ENCODE measurements at places on chromosomes 4 and X.

GRCh38 chr4:38762560-38762959 is 20.2 kb downstream of the TLR10 start:
- no peak for DNase-seq

GRCh38 chr4:154727540-154727939 is 16.3 kb upstream of the LRAT start:
- no peak for DNase-seq

- DNase-seq = no peak
These were observed 306.3 kb upstream of the PPARGC1A start for GRCh38 chr4:24195991-24196736.

GRCh38 chr4:145694929-145695328 is 15.0 kb downstream of the C4orf51 start:
- no peak for DNase-seq

- DNase-seq = no peak
These were observed 285.0 kb upstream of the AADAT start for GRCh38 chr4:170374770-170375169.

GRCh38 chr4:159390648-159391047 is 287.8 kb downstream of the RAPGEF2 start:
- DNase-seq = peak; percentile 94

GRCh38 chrX:65674204-65674893 is 6.9 kb downstream of the MSN start:
- DNase-seq = peak; percentile 43

GRCh38 chrX:139828033-139828432 is 104.8 kb downstream of the ATP11C start:
- DNase-seq = peak; percentile 14

DNA sequence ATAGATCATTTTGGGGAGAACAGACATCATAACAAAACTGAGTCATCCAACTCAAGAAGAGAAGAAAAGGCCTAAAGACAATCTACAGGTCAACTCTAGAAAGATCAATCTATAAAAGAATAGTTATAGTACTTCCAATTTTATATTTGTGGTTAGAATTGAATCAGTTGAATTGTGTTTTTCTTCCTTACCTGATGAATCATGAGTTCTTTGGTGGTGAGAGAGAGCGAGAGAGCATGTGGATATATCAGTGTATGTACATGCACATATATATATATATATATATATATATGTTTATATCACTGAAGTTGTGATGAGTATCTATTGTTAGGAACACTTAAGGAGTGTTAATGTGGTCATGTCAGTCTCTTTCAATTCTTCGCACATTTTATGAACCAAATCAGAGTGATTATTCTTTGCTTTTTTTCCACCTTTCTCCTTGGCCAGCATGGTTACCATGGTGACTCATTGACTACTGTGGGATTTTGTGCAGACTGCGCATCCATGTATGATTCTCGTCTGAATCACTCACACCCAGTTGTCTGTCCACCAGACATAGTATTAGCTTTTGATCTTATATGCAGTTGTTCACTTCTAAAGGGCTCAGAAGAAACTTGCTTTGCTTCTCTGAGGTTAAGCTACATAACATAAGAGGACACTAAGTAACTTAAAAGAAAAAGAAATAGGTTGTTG is 90.4 kb upstream of the RAB40AL start:
- no peak for DNase-seq

DNA sequence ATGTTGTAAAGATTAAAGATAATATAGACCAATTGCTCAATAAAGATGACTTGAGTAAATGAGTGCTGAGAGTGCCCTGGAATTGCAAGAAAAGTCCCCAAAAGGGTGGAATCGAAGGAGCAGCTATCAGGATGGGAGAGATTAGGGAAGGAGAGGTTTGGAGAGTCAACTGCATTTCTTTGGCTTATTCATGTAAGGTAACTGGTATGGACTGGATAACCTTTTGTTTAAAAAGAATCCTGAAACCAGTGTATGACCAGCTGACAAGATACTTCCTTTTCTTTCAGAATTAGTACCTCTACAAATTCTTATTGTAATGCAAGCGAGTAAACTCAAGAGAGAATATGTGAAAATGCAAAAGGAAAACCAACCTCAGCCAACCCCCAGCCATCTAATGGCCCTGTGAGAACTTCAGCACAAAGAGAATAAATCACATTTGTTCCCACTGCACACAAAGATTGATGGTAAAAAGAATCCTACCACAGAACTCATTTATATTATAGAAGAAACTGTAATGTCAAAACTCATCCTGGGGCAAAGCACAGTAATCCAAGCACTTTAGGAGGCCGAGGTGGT is 24.5 kb upstream of the SPP1 start:
- no peak for DNase-seq

GRCh38 chr4:185020863-185021761 is 2.8 kb downstream of the HELT start:
- DNase-seq = no peak

DNA sequence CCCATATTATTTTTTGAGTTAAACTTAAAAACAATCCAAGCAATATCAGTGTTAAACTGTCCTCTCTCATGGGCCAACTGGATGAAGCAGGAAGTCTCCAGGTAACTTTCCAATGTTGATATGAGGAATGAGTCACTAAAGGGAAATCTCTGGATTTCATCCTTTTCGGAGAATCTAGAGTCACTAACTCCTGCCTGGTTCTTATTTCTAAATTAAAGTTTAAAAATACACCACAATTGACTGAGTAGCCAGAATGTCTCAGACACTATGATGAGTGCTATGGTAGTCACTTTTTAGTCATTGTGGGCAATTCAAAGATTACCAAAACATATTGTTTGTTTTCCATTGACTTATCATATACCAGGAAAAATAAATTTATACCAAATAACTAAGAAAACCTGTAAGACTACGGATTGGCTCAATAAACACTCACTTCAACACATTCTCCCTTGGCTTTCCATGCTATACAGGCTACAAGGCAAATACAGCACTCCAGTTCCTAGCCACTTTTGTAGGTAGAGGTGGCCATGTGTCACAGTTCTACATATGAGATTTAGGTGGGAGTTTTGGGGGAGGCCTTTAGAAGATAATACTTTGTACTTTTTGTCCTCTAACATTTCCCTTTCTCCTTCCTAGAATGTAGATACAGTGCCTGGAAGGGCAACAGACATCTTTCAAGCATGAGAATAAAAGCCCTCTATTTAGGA is 8.6 kb downstream of the SLC9B2 start:
- no peak for DNase-seq

- peak; percentile 18 for DNase-seq
These were observed 877 bp downstream of the GPRASP1 start for GRCh38 chrX:102652031-102652688.

- no peak for DNase-seq
These were observed 124.4 kb downstream of the TMA16 start for GRCh38 chr4:163618845-163619244.

GRCh38 chr4:165748321-165748720 is 124.7 kb upstream of the TLL1 start:
- DNase-seq = no peak

GRCh38 chr4:4685810-4686795 is 144.3 kb upstream of the STX18 start:
- DNase-seq = no peak

GRCh38 chr4:184802697-184803015 is 23.1 kb downstream of the ACSL1 start:
- no peak for DNase-seq

DNA sequence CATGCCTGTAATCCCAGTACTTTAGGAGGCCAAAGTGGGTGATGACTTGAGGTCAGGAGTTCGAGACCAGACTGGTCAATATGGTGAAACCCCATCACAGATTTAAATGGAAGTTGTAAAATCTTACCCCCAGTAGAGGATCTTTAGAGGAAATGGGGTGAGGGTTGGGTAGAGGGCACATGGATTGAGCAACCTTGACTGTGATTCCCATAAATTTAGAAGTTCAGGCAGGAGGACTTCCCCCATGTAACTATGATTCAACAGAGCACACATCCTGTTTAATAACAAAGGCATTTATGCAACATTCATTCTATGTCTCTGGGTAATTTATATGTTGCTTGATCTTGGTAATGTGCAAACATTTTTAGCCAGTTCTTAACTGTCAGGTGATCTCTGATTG is 143.1 kb downstream of the RBM47 start:
- DNase-seq = no peak

GRCh38 chr4:55359397-55359916 is 13.4 kb downstream of the SRD5A3 start:
- DNase-seq = no peak

DNA sequence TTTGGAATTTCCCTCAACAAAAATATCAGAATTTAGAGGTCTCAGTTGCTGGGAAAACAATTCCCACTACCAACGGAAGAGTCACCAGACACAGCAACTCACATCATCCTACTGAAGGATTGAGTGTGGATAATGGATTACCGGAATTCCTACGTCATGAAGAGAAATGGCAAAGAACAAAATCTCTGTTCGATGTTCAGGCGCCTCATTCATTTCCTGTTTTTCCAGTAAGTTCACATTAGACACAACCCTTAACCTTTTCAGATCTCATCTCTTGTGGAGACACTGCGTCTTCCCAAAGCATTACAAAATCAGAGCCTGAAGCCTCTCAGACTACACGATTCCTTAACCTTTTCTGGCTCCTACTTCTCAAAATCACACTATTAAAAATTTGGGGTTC is 58.5 kb upstream of the CPEB2 start:
- DNase-seq = no peak

GRCh38 chr4:7266525-7267292 is 74.4 kb downstream of the SORCS2 start:
- DNase-seq = no peak

DNA sequence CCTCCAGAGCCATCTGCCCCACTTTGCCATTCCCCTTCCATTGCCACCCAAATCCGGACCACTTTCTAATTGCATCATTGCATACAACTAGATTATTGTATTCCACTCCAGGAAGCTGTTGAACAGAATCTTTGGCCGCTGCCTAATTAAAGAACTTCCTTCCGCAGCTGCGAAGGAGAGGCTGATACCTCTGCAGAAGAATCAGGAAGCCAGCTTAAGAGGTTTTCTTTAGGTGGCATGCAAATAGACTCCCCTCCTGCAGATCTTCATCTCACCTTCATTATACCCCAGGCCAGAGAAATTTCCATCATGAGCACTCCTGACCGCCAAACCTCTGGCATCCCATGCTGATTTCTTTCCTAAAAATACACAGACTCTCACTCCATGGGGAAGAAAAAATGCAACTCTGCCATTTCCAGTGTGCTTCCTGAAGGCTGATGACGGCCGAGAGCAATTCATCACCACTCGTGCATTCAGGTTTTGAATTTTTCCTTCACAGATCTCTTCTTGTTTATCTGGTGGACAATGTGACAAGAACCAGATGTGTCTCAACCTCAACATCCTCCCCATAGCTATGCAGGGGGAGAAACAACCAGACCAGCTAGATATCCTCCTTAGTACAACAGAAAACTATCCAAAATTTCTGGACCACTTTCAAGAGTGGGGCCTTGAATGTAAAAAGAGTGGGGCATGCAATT is 31.2 kb downstream of the LGI2 start:
- DNase-seq = no peak

DNA sequence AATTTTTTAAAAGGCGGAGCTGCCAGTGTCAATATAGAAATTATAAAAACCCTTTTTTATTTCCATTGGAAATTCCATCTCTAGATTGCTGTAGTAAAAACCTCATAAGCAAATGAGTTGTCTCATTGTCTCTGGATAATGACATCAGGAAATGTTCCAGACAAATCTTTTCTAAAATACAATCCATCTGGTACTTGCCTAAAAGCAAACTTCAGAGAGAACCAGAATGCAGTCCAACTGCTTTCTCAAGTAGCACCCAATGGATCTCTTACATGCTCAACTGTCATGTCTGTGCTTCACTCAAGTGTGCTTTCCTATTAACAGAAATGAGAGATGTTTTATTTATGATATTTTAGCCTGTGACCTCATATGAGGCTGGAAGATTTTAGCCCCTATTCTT is 399.6 kb upstream of the NDST3 start:
- no peak for DNase-seq

DNA sequence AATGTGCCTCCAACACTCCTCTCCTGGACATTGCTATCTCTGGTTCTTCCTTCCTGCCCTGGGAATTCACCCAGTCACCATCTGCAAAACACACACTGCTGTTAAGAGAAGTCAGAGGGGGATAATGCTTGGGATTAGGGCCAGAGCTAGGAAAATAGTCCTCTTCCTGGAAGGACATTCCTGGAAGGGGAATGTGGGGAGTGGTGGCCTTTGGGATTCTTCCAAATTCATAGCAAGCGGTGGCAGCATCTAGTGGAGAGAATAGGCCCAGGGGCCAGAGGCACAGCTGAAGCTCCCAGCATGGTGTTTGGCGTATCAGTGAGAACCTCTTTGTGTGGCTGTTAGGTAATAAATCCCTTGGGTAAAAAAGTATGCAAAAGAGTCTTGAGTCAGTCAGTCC is 34.3 kb downstream of the SHROOM4 start:
- peak; percentile 9 for DNase-seq

DNA sequence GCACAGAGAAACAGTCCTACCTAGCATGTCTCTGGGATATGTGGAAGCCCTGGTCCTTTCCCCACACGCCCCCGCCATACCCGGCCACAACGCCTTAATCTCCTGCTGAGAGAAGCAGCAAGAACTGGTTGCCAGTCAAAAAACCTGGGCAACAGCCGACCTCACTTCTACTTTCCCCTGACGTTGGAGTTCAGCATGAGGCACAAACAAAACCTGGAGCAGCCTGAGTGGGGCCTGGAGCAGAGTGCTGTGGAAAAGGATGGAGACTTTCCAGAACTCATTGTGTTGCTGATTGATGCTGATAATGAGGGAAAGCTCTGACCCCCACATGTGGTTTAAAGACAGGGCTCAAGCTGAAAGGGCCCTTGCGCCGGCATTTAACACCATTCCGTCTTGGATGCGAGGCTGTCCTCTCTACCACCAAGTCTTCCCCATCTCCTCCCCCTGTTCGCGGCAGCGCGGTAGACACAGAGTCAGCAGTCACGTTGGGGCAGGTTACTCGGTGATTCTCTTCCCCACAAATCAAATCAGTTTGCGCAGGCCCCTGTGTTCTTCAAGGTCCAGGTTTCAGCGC is 666 bp downstream of the CCDC158 start:
- DNase-seq = no peak

- DNase-seq = no peak
These were observed 5.7 kb upstream of the GPR174 start for GRCh38 chrX:79138658-79139241.

DNA sequence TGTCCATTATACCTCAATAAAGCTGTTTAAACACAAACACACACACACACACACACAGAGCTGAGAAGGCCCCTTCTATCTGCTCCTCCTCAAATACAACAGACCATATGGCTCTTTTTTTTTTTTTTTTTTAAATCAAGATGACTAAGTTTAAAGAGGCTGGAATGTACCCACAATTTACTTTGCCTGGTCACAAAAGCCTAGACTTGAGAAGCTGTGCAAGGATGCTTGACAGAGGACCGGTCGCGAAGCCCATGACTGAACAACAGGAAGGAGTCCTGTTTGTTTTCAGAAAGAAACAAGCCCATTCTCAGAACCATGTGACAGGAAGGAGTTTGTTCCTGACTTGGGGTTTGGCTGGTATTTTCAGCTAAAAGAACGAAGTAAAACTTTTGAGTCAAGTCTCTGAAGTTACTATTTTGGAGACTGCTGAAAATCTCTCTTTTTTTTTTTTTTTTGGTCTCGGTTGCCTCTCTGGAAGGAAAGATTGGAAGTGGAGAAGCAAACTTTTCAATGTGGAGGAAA is 650.9 kb upstream of the TENM3 start:
- no peak for DNase-seq

Data from endothelial cell of umbilical vein (primary cell).